SK-N-SH (cell line): ENCODE measurements at places on chromosomes 11 and 22. TPM values are rescaled to one million over a fixed set of nuclear protein-coding genes. Genes with fewer than 3 reads are reported as not detected.

KRTAP5-9 gene
- polyA plus RNA-seq: not detected in 2 replicates

MOV10L1 gene
- 2.1 and 3.0 TPM in 2 replicates for polyA plus RNA-seq

GRCh38 chr11:2105511-2105910 is 33.7 kb downstream of the IGF2 start:
- H3K27me3 ChIP-seq: no peaks in the 10 kb centered on the region
- H3K27ac ChIP-seq: no peak overlapping the region
- no peak for DNase-seq
- no peaks in the 10 kb centered on the region for H3K36me3 ChIP-seq
- no peak overlapping the region for H3K4me3 ChIP-seq

PARVG gene
- 0.05 TPM in 1 of 2 replicates, not detected in the other for polyA plus RNA-seq

XBP1 gene
- 55.6 and 67.6 TPM in 2 replicates for polyA plus RNA-seq
